ENCODE measurements at places on chromosomes 11 and 22.

DNA sequence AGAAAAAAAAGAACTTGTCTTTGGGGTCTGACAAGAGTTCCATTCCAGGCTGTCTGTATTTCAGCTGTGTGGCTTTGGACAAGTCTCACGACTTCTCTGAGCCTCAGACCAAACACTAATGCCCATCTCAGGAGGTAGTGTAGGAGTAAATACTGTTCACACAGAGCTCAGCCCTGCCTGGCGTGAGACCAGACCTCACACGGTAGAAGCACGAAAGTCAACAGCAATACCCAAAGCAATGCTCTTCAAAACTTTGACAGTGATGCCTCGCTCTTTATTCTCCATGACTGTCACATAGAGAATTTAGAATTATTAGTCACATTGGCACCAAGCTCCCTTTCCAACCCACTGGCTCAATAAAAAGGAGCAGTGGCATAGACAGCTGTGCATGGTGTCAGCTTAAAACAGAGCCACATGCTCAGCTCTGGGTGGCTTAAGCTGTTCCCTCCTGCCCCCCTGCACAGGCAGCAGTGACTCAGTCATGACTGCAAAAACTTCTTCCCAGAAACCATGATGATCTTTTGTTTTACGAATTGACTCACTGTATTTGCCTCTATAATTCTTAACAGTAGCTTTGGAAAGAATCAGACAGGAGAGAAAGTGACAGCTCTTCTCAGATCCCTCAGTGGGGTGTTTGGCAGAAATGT, 74.0 kb upstream of the PHF21B start:
- no peak for DNase-seq

DNA sequence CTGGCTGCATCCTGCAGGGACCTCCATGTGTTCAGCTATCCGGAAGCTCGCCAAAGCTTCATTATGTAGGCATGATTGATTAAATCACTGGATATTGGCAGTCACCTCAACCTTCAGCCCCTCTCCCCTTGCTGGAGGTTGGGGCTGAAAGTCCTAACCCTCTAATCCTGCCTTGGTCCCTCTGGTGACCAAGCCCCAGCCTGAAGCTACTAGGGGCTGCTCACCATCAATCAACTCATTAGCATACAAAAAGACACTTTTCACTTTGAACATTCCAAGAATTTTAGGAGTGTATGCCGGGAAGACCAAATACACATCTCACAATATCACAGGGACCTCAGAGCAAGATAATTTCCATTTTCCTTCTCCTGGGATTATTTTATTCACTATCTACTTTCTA, 38.8 kb upstream of the TPBGL start:
- DNase-seq = no peak

- DNase-seq = no peak
Measured at GRCh38 chr22:20578707-20579106, 71.3 kb downstream of the MED15 start.

DNA sequence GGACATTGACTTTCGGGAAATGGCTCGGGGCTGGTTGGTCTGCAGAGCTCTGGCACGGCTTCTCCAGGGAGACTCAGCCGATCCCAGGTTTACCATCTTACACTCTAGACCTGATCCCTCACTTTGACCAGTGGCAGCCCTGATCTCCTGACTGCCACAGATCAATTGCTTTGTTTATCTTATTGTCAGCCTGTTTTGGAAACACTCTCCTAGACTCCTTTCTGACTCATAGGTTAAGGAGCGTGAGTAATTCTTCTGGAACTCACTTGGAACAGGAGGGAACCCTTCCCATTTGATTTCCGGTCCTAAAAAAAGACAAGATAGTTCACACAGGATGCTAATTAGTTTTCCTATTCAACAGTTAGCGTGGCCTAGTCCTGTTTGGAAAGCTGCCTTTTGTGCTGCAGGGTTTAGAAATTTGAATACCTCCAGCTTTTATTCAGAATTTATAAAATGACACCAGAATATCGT, 16.0 kb upstream of the BMAL1 start:
- no peak for DNase-seq

GRCh38 chr11:114097832-114098231, 38.3 kb downstream of the ZBTB16 start:
- no peak for DNase-seq

DNA sequence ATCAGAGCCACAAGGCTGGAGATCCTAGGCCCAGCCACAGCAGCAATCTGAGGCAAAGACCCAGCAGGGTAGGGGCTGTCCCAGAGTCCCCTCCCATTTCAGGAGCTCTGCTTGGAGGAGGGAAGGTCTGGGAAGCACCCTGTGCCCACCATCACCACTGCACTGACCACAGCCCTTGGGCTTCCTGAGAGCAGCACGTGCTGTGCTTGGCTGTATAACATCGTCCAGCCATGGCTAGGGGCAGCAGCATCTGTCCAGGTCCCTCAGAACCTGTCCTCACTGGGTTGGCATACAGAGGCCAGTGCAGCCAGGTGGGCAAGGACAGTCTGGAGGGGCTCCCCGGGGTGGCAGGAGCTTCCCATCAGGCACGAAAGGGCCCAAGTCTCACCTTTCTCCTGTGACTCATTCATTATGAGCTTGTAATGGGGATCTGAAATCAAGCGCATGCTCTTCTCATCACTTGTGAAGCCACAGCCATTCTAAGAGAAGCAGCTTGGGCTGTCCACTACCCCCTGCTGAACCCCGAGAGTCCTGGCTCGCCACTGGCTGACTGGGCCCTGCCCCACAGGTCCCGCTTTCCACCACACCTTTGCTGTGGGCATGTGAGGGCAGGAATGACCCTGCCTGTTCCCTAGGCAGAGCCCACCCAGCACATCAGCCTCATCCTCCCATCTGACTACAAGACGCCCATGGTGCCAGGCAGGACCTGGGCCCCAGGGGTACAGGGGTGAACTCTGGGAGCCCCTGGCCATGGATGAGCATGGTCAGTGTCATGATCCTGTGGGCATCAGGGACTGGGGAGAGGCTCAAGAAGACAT, 83.3 kb downstream of the MED15 start:
- DNase-seq = no peak

DNA sequence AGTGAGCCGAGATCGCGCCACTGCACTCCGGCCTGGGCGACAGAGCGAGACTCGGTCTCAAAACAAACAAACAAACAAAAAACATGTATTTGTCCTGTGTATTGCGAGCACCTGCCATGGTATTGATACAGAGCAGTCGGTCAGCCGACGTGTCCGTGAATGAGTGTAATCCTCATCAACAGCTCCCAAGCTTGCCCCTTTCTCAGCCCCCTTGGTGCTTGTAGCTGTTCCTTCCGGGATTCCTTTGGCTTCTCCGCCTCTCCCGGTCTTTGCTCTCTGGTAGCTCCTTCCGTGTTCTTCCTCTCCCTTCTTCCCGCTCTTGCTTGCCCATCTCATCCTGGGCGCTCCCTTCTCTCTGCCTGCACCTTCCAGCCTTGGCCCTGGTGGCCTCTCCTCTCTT, 10.9 kb downstream of the ZNF74 start:
- no peak for DNase-seq

GRCh38 chr11:15976433-15977045, 379.8 kb downstream of the SOX6 start:
- DNase-seq = no peak

- DNase-seq = no peak
Measured at GRCh38 chr22:25403811-25404471, 160.5 kb upstream of the GRK3 start.

DNA sequence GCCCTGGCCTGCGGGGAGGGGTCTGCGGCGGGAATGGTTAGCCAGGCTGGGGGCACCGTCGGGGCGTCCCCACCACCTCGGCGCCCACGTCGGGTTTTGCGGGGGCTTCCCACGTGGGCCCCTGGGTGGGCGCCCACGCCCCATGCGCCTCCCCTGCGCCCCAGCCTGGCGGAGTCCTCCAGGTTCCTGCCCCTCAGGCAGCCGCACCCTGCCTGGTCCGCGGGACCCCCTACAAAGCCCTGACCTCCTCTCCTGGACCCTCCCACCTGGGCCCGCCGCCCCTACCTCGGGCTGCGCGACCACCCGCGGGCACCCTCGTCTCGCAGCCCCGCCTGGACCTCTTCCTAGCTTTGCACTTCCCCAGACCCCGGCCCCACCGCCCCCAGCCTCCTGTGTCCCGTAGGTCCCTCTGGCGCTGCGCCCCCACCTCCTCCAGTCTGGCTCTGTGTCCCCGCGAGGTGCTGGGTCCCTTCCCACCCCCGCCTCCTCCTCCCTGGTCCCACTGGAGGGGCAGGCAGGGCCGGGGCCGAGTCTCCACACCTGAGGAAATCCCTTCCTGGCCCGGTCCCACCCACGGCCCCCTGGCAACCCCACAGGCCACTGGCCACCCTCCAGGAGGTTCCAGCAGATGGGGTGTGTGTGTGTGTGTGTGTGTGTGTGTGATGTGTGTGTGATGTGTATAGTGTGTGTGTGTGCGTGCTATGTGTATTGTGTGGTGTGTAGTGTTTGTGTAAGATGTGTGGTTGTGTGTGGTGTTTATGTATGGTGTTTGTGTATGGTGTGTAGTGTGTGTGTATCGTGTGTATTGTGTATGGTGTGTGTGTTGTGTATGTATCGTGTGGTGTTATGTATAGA, 11.8 kb downstream of the PIM3 start:
- no peak for DNase-seq

DNA sequence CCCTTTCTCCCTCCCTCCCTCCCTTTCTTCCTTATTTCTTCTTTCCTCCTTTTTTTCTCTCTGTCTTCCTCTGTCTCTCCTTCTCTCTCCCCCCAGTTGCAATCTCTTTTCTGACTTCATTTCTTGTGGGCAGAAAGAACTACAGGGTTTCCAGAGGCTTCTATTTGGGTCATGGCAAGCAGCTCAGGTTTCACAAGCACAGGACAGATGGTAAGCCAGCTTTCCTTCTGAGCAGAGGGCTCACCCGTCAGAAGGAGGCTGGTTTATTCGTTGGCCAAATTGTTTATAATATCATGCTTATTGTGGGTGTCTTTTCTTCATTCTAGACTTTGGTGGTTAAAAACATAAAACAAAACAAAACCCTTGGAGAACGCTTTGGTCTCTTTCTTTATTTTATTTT, 58.9 kb upstream of the CLMP start:
- no peak for DNase-seq

DNA sequence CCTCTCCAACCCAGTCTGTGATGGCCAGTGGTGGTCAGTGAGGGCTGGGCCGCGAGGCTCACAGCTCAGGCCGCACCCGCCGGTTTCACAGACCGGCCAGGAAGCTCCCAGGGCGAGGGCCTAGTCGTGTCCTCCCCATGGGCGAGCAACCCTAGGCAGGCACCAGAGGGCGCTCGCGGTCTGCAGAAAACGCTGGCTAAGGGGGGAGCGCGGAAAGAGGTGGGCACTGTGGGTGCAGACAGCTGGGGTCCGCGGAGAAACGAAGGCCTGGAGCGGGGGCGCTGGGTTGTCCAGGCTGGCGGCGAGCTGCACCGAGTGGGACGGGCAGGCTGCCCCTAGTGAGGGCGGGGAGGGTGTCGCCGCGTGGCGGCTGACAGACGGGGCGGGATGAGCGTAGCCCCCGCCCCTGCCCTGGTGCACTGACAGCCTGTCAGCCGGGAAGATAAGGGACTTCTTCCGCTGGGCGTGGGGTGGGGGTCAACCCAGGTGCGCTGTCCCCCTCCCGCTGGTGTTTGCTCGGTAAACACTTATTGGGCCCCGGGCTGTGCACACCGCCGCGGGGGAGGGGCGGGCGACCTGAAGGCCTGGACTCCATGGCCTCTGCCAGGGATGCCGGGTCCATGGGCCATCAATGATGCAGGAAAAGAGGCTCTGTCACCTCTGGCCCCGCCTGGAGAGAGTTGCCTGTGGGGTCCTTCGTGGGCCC, 7.5 kb downstream of the GP1BB start:
- DNase-seq = peak; percentile 85

- no peak for DNase-seq
Measured at GRCh38 chr22:42925598-42925997, 68.5 kb upstream of the ARFGAP3 start.

GRCh38 chr22:22720201-22720723, 75.8 kb downstream of the GGTLC2 start:
- DNase-seq = peak; percentile 54

DNA sequence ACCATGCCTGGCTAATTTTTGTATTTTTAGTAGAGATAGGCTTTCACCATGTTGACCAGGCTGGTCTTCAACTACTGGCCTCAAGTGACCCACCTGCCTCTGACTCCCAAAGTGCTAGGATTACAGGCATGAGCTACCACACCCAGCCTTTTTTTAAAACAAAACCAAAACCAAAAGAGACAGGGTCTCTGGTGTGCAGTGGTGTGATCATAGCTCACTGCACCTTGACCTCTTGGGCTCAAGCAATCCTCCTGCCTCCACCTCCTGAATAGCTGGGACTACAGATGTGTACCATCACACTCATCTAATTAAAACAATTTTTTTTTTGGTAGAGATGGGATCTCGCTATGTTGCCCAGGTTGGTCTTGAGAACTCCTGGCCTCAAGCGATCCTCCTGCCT, 77.7 kb downstream of the PTPRJ start:
- DNase-seq = no peak

GRCh38 chr11:272931-273198, 5.3 kb upstream of the NLRP6 start:
- DNase-seq = no peak

DNA sequence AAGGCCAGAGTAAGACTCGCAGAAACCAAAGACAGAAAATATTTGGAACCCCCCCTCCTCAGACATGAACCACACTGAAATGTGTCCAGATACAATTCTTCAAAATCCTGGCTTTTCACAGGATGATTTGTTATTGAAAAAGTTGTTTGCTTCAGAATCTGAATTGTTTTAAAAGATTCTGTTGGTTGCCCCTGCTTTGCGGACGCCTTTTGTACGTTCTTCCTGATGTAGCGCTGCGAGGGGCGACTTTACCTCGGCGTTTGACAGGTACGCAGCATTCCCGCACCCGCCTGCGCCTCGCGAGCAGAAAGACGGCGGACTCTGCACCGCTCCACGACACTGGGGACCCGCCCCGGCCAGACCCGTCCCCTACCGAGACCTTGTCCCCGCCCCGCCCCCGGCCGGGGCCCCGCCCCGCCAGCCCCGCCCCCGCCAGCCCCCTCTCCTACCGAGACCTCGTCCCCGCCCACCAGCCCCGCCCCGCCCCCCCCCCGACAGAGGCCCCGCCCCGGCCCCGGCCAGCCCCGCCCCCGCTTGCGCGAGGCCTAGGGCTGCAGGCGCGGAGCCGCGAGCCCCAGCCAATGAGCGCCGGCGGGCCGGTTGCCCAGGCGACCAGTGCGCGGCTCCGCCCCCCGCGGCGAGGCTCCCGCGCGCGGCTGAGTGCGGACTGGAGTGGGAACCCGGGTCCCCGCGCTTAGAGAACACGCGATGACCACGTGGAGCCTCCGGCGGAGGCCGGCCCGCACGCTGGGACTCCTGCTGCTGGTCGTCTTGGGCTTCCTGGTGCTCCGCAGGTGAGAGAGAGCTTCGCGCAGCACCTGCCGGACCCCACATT, at the start of gene GLB1L2:
GLB1L2 (plus strand) TSS at position 635 of the 835 bp plus-strand sequence; CDS start at position 709, 74 bp downstream.
- peak; percentile 75 for DNase-seq

GRCh38 chr11:5290106-5290505, 11.6 kb downstream of the OR51B4 start:
- DNase-seq = no peak

GRCh38 chr11:113817162-113817561, 37.6 kb downstream of the CLDN25 start:
- no peak for DNase-seq

- DNase-seq = no peak
Measured at GRCh38 chr11:69251057-69251393, 42.9 kb upstream of the MYEOV start.
